Caki2 (cell line): ENCODE measurements at places on chromosomes 2 and 18. TPM values are rescaled to one million over a fixed set of nuclear protein-coding genes. Genes with fewer than 3 reads are reported as not detected.

Gene GBX2
- 2.9 TPM in 1 of 2 replicates, not detected in the other for total RNA-seq

Gene FAM124B
- not detected in 2 replicates for total RNA-seq

Gene TMEM87B
- total RNA-seq, result 18.1 and 20.7 TPM in 2 replicates

Gene GRHL1
- 0.43 and 9.1 TPM in 2 replicates for total RNA-seq

Gene LOXHD1
- not detected in 2 replicates for total RNA-seq

Gene MERTK
- total RNA-seq, result 1.4 and 9.3 TPM in 2 replicates

Gene TCF23
- total RNA-seq, result not detected in 2 replicates

Gene HAUS1
- total RNA-seq, result 67.0 and 75.6 TPM in 2 replicates

Gene SPP2
- not detected in 2 replicates for total RNA-seq

Gene C2orf80
- not detected in 2 replicates for total RNA-seq

Gene SLC4A3
- total RNA-seq, result 0.75 and 3.5 TPM in 2 replicates

Gene MRPS9
- 41.8 and 62.6 TPM in 2 replicates for total RNA-seq

Gene GNLY
- not detected in 2 replicates for total RNA-seq

Gene PJVK
- total RNA-seq, result 0.64 and 4.7 TPM in 2 replicates
